ENCODE measurements at places on chromosomes 12 and 14.

DNA sequence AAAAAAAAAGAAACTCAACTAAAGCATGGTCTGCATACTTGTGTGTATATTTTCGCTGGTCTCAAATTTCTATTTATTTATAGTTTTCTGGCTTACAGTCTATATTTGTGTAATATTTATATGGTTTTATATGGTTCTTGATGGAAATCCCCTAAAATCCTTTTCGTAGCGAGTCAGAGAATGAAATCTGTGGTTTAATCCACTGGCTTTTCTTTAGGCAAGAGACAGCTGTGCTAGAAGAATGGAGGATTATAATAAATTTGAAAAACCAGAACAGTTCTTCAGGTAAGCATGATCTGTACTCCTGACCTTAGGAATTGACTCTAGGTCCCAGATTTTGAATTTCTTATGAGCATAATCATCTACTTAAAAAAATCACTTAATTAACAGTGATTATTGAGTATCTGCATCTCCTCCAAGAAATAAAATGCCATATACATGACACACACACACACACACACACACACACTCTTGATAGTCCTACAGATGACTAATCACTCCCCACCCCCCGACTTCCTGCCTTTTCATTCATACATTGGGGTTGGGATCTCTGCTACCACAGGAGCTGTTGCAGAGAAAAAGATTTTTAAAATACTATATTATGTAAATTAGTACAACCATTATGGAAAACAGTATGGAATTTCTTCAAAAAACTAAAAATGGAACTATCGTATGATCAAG lies 113.4 kb downstream of the CRADD start:
- DNase-seq, result peak; percentile 63

DNA sequence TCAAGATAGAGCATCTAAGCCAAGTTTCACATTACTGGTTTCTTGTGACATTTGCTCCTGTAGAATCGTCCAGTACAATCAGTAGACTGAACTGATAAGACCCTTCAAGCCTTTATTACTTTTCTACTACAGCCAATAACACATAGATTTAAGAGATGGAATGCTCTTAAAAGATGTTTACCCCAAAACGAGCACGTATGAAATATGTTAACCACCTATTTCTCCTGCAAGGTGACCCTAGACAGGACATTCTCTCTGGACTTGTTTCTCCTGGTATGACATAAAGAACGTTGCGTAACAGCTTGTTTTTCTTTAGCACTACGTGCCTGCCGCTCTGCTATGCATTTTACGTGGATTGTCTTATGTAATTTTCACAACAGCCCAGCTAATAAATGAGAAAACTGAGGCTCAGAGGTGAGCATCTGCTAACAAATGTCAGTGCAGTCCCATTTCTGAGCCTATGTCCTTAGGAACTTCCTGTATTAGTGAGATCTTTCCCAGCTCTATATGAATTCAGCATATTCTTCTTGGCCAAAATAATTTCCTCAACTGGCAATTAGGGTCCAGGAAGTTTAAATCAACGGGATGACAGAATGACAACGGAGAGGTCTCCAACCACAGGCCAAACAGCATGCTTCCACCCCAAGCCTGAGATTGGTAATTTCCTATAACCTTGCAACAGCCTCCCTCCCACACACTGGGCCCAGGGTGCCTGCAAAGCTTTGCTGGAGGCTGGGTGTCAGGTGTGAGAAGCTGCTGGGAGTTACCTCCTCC lies 3.7 kb downstream of the NFKBIA start:
- DNase-seq, result no peak

GRCh38 chr12:49912345-49913255 lies 8.9 kb upstream of the FAIM2 start:
- DNase-seq, result no peak

DNA sequence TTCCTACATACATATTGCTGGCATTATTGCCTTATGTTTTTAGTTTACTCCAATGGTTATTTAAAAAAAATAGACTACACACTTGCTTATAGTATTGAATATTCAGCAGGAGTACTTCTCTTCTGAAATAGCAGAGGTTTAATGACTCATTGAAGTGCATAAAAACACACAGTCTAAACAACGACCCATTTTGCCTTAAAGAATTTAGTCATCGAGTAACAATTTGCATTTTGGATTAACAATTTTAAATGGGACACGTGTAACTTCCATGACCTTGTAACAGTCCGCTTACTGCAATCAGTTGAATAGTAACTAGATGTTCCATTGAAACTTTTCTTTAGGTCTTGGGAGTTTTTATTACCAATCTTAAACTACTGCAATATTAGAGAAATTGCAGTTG lies 9.0 kb downstream of the TRHDE start:
- peak; percentile 40 for DNase-seq

DNA sequence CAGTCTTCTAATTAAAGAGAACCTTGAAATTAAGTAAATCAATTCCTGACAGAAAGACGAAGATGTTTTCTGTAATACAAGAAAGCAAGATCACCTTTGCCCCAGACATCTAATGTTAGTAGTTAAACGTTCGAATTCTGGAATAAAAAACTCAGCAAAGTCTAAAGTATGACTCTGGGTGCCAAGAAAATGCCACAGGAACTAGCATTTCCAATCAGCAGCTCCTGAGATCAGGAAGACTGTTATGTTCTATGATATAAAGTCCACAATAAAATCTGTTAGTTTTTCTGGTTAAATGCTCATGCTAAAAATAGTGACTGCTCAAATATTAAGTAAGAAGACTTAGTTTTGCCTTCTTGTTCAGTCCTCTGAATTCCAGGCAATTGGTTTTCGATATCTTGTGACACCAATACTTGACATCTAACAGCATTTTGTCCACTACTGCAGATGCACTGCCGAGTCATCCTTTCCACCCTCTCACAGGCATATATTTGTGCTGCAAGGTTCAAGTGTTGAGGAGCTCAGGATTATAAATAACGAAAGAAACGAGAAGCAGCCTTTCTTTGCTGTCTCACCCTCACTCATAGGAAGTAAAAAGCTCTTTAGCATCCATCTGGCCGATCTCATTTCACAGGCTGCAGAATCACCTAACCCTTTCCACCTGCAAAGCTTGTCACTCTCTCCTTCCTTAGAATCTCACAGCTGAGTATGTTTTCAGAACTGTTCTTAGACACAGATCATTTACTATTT lies 32.0 kb downstream of the SSH1 start:
- peak; percentile 50 for DNase-seq

- DNase-seq, result peak; percentile 33
Observed at GRCh38 chr12:53380794-53381730, 1.1 kb downstream of the SP1 start.

GRCh38 chr12:59823567-59823966 lies 227.7 kb downstream of the SLC16A7 start:
- DNase-seq, result no peak

- DNase-seq, result no peak
Observed at GRCh38 chr12:2934371-2934770, 24.8 kb upstream of the TEAD4 start.

GRCh38 chr12:131209082-131210070 lies 255.7 kb downstream of the ADGRD1 start:
- DNase-seq, result no peak

DNA sequence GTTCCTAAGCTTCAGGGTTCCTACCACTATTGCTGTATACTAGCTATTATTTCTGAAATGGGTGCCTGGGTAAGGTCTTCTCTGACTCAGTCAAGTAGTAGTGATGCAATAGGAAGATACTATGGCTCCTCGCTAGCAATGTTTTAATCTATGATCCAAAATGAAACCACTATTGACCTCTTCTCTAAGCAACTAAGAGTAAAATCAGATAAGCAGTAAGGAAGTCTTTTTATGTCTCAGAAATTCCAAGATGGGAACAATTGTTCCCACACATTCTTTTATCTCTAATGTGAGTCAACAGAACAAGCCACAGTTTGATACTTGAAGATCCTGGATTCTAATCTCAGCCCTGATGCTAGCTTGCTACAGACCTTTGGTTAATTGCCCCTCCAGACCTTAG lies 45.1 kb downstream of the AREL1 start:
- no peak for DNase-seq

GRCh38 chr14:85413836-85414526 lies 116.0 kb upstream of the FLRT2 start:
- DNase-seq, result no peak

- peak; percentile 34 for DNase-seq
Observed at GRCh38 chr14:79581912-79582576, 629.3 kb downstream of the DIO2 start.

GRCh38 chr14:34251662-34252061 lies 210.4 kb downstream of the SPTSSA start:
- no peak for DNase-seq

DNA sequence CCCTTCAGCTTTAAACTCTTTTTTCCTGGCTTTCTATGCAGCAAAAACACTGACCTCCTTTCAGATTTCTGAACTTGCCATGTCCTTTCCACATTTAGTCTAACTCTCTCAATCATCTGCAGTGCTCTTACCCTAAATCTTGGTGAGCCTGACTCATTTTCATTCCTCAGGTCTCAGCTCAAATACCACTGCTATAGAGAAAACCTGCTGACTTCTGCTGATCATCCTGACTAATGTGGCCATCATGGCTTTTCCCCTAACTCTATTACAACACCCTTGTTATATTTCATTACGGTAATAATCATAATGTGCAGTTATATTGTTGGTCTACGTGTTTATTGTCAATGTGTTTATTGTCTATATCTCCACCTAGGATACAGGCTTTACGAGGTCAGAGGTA lies 207.3 kb upstream of the OR4E1 start:
- no peak for DNase-seq

- no peak for DNase-seq
Observed at GRCh38 chr12:49987625-49988303, 15.0 kb downstream of the AQP6 start.

DNA sequence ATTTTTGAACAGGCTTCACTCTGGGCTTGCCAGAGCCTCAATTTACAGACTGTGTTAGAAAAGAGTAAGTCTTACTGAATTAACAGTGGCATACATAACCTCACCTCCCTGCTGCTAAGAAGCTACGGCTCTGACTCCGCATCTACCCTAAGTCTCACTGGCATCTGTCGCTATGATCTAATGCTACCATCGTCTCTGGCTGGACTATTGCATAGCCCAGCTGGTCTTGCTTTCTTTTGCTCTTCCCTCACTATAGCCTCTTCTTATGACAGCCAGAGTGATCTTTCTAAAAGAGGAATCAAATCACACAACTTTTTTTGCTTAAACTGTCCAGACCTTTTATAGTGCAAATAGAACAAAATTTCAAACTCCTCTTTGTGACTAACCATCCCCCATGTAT lies 81.1 kb downstream of the SLC24A4 start:
- no peak for DNase-seq

DNA sequence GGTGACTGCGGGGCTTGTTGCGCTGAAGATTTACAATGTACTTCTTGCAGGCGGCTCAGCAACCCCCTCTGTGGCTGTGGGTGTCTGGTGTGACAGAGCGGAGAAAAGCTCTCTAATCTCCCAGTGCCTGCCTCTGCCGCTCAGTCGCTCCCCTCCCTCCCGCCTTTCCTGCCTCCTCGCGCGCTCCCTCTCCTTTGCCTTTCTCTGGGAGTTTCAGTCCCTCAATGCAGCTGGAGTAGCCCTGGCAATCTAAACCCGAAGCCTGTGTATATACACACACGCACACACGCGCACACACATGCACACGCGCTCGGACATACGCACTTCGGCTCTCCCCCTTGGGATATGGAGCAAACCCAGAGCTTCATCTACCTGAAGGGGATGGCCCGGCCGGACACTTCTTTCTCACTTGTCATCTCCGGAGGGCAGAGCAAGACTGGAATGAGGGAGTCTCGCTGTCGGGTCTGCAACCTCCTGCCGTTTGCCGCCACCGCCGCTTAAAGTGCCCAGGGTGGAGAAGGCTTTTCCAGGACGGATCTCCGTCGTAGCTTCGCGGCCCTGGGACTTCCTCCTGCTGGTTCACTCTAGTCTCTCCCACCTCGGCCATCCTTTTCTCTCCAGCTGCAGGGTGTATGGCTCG lies 599 bp upstream of the TRHDE start:
- DNase-seq, result peak; percentile 82

- no peak for DNase-seq
Observed at GRCh38 chr12:98838231-98838647, 193.1 kb downstream of the APAF1 start.

- no peak for DNase-seq
Observed at GRCh38 chr14:74245292-74245691, 6.0 kb downstream of the VSX2 start.

- DNase-seq, result no peak
Observed at GRCh38 chr14:101174522-101174838, 271.0 kb upstream of the RTL1 start.

- peak; percentile 41 for DNase-seq
Observed at GRCh38 chr12:29566441-29566840, 69.0 kb upstream of the OVCH1 start.
